ENCODE measurements at places on chromosomes 2 and 18.

- peak; percentile 59 for DNase-seq
These were observed 114.5 kb downstream of the ERBB4 start for GRCh38 chr2:212424082-212424481.

- DNase-seq, result peak; percentile 77
These were observed 125.9 kb downstream of the MAP4K4 start for GRCh38 chr2:101823347-101823791.

- no peak for DNase-seq
These were observed 59.2 kb downstream of the PARD6G start for GRCh38 chr18:80187956-80188642.

DNA sequence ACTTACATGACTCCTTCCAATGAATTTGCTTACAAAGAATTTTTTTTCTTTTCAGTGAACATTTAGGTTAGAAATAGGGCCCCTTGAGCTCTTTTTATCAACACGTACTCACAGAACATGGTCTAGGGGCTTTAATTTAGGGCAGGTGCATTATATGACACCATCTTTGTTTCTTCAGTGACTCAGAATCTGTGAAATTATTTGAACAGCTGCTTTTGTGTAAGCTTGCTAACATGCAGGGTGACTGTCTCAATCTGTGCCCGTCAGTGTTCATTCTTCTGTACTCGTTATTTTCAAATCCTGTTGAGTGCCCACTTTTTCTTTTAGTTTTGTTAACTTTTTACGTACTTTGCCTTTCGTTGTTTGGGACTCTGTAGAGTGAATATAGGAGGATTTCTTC lies 52.8 kb upstream of the CABYR start:
- DNase-seq, result no peak

DNA sequence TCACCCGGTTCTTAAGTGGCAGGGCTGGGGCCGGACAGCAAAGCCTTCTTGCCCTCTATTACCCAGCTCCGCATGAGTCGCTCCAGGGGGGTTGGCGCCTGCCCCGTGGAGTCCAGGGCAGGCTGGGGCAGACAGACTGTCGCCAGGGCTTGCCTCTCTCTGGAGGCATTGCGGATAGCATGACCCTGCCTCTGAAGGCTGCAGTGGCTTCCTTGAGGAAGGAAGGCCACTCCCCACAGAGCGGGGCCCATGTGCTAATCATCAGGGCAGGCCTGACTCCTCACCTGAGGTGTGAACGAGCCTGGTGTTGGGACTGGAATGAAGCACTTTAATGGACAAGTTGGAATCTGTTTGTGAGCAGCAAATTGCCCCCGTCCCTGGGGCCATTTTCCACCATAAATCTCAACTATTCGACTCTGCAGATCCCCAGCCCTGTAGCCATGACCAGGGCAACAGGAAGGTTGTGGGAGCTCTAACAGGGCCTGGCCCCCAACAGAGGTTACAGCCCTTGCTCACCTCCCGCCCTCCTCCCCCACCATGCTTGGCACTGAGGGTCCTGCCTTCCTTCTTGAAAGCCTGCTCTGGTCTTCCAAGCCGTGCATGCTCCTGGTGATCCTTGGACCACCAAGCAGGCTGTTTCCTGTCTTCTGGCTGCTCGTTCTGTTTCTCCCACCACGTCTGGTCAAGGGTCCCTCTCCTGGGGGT lies 144.9 kb upstream of the HAAO start:
- no peak for DNase-seq

DNA sequence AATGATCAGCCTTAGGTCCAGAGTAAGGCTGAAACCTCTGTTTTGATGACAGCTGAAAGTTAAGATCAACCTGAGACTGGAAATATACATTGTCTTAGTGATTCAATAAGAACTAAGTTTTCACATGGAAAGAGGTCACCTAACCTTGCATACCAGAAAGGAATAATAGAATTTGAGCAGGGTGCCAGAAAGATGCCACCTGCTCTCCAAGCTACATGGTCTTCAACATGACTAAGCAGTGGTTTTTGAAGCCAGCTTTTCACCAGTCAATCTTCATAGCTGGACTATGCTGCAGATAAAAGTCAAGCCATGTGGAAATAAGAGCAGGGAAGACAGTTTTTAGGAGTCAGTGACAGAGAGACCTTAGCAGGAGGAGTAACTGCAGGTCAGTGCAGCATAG lies 589.4 kb upstream of the SYT4 start:
- DNase-seq, result no peak

- no peak for DNase-seq
These were observed 15.2 kb upstream of the RAPH1 start for GRCh38 chr2:203550266-203550665.

- DNase-seq, result no peak
These were observed 711.5 kb upstream of the KLHL29 start for GRCh38 chr2:22673529-22673928.

- no peak for DNase-seq
These were observed 236.4 kb downstream of the HDAC4 start for GRCh38 chr2:239164335-239164871.

- DNase-seq, result no peak
These were observed 1225.3 kb downstream of the SUCLG1 start for GRCh38 chr2:83233781-83234180.

DNA sequence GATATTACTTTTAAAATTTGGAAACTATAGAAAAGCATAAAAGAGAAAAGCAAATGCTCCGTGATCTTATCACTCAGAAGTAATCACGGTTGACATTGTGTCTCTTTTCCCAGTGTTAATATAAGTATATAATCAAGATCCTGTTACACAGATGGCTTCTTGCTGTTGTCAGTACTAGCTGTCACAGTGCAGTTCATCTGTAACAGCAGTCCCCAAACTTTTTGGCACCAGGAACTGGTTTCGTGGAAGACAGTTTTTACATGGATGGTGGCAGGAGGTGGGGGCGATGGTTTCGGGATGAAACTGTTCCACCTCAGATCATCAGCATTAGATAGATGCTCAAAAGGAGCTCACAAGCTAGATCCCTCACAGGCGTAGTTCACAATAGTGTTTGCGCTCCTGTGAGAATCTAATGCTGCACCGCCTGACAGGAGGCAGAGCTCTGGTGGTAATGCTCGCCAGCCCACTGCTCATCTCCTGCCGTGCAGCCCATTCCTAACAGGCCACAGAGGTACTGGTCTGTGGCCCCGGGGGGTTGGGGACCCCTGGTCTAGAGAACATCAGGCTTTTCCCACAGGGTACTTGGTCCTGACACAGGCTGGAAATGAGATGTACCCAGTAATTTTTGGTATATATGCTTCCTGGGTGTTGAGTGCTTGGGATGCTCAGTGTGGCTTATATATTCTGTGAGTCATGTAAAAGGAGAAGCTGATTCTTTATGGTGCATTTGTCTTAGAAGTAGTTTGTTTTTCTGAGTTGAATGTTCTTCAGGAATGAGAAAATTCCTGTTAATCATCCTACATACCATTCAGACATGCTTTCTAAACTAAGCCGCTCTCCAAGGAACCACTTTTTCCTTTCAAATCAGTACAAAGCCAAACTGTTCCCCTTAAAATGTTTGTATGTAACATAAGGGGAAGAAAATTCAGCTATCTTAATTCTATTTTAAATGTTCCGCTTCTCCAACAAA lies 121.8 kb downstream of the NCK2 start:
- peak; percentile 20 for DNase-seq

DNA sequence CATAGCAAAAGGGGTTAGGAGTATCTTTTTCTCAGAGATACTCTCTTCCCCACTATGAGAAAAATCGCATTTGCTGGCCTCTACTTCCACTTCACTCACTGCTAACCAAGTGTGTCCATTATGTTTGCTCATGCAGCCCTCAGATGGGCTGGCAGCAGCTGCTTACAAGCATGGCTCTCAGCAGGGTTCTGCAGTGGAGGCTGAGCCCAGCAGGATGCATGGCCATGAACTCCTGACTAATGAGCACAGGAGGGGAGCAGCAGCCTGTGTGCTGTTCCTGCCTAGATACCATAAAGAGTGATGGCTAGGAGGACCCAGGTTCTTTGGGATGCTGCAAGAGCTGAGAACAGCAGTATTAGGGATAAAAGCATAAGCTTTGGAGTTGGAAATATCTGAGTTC lies 316.9 kb upstream of the THSD7B start:
- DNase-seq, result no peak

DNA sequence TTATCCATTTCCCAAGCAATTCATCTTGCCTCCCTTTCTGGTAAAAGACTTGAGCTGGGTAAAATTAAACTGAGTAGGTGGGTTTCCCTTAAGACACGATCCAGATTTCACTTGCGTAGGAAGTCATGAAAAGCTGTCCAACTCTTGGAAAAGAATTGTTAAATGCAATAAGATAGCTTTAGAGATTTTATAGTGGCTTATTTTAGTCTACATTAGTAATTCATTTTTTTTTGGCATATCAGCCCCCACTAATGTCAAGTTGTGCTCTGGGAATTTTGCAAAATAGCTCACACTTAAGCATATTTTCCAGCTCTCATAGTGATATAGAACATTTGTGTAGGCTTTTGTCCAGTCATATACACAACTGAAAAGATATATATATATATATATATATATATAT lies 344.7 kb upstream of the FIGN start:
- no peak for DNase-seq

DNA sequence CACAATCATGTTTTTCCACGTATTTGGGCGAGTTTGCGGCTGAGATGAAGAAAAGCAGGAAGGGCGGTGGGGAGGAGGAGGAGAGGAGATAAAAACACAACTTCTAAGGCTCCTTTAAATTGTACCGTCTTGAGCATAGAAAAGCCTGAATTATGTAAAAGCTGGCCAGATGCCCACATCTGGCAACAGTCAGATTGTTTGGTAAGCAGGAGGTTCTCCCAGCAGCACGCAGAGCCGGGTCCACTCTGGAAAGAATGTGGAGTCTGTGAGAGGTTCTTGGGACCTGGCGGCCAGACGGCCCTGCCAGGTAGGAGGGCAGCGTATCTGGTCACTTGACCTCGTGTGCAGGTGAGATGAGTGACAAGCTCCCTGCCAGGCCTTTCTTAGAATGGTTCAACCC lies 215.3 kb upstream of the APCDD1 start:
- no peak for DNase-seq

- no peak for DNase-seq
These were observed 74.8 kb upstream of the ZNF516 start for GRCh38 chr18:76569644-76570419.

DNA sequence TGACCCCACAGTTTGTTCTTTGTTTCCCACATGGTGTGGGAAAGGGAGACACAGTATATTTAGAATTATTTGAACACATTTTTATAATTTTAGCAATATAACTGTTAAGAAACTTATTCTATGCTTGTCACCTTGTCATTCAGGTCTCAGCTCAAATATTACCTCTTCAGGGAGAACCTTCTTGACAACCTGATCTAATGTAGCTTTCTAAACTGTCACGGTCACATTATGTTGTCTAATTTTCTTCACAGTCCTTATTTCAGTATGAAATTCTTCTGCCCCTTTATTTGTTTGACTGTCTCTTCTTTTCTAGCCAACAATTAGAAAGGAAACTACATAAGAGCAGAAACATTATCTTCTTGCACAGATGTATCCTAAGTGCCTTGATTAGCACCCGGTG lies 304.3 kb upstream of the PARD3B start:
- no peak for DNase-seq

DNA sequence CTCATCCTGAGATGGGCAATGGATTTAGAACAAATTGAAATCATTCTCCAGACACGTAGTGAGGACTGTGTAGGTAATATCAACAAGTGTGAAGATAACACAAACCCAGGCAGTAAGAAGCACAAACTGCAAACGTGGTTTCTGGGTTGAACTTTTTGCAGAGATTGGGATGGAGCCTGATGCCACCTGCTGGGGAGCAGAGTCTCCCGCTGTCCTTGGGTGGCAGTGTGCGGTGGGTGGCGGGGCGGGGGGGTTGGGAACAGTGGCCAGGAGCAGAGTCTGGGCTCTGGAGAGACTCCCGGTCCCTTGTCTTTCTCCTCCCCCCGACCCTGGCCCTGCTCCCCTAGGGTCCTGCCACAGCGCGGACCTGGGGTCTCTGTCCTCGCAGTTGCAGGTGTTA lies 19.5 kb downstream of the TRAF3IP1 start:
- DNase-seq, result no peak

GRCh38 chr2:98585386-98585785 lies 22.9 kb downstream of the COA5 start:
- no peak for DNase-seq

DNA sequence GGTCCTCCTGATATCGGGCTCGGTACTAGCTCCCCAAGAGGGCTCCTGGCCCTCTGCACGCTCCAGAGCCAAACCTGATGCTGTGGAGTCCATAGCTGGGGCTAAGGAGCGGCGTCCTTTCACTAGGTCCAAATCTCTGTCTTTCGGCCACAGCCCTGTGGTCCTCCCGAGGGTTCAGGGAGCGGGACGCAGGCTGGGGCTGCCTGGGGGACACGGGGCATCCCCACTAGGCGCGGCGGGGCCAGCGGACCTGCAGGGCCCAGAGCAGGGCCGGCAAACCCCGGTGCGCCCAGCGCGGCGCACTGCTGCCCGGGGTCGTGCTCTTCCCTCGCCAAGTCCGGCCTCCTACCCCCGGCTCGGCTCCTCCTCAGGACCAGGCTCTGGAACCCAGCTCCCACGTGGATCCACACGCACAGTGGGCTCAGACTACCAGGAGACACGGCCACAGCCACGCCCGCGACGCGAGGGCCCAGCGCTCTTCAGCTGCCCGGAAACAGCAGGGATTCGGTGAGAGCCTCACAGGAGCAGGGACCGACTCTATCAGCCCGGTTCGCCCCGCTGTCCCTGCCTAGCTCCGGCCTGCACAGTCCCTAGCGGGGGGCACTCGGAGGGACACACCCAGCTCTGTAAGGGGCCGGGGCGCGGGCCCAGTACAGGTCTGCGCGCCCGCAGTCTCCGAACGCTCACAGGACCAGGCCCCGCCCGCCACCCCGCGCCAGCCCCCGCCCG lies 593 bp downstream of the ZNF514 start:
- peak; percentile 60 for DNase-seq

DNA sequence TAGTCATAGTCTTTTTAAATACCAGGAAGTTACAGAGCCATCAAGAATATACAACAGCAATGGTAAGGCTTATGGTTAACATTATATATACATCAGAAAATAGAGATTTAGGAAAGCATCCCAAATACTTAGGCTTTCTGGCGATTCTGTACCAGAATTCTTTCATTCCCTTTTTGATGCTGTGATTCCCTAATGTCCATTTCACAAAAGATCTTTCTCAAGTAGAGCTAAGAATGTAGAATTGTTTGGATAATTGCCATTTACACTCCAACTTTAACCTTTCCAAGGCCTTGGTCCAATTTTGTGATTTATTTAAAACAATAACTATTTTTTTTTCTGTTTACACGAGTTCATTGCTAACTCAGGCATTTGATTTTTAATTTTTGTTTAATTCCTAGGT lies 422.2 kb downstream of the MTX2 start:
- no peak for DNase-seq

Data from ELR (cell line).